Calu3 (cell line): ENCODE measurements at places on chromosomes 1 and 21.

DNA sequence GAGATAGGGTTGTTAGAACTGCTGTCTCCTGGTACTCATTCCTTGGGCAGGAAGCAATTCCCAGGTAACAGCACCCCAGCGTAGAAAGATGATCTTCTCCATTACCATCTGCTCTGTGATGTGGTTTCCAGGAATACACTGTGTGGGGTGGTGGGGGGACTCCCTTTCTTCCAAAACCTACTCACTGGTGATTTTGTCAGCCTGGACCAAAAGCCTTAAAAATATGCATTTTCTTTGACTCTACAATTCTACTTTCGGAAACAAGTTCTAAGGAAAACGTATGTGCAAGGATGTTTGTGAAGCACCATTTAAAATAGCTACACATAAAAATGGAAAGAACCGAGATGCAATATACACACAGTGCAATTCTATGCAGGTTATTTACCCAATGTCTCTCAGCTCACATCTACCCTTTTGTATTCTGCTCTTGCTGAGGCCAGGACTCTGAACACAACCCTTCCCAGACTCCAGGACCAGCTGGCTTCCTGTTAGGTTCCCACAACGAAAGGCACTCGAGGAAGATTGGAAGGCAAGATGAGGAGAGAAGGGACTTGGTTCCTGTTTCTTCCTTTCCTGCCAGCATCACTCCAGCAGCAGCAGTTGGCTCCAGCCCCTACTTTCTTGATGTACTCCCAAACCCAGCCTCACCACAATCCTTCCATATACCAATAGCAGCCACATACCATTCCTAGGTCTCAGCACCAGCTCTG, 33.0 kb upstream of the GJB5 start:
- DNase-seq: no peak

DNA sequence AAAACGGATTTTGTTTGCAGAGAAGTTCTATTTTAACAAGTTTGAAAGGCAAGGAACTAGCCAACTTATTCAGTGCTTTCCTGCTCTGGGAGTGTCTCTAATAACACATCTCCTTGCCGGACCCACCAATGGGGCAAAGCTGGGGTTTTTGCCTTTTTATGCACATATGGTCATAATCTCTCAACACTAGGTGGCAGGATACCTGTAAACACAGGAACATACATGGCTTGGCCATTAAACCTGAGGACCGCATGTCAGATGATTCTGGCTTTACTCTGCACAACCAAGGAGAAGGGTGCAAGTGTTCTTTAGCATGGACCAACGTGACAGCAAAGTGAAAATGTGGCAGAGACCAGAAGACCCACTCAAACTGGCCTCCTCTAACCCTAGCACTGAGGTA, 4.9 kb downstream of the TMEM9 start:
- DNase-seq: peak; percentile 43

DNA sequence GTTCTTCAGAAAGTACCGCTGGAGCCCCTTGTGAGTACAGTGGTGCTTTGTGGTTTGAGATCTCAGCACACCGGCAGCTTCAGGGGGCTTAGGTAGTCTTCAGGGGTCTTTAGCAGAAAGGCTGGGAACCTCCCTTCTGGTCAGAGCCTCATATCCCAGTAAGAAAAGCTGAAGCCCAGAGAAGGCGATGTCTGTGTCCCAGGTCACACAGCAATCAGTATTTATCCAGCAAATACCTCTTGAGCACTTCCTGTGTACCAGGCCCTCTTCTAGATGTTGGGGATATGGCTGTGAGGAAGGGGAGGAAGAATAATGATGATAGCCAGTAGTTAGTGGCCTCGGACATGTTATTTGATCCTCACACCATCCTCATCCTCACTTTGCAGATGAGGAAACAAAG, 14.3 kb downstream of the SERINC2 start:
- DNase-seq: no peak

GRCh38 chr21:42193131-42193671, 25.7 kb upstream of the ABCG1 start:
- DNase-seq: no peak

DNA sequence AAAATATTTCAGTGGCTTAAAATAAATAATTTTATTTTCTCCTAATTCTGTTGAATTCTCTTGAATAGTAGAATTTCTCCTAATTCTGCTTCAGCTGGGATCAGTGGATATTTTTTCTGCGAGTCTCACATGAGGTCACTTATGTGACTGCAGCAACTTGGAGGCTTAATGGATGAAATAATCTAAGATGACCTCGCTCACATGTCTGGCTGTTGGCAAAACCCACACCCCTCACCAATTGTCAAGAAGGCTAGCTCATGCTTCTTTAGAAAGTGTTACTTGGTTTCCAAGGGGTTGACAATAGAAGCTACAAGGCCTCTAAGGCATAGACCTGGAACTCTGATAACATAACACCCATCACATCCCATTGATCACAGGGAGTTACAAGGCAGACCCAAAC, 156.9 kb upstream of the DPYD start:
- no peak for DNase-seq

DNA sequence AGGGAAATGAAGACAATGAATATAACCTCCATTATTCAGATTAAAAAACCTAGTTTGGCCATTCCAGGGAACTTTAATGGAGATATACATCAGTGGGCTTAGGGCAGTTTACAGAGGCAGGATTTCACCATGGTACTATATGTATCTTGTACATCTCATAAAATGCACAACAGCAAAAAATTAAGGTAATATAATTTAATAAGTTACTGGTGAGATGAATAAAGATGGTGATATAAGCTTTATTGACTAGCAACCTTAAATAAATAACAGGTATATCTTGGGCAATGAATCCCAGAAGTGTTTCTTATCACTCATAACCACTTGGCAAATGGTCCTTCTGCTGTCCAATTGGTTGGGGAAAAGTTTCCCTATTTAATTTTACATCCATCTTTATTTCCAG, 29.0 kb downstream of the XCL1 start:
- DNase-seq: no peak

GRCh38 chr1:14946011-14946359, 207.6 kb upstream of the TMEM51 start:
- DNase-seq: no peak

- no peak for DNase-seq
Observed at GRCh38 chr1:66182551-66183178, 351.3 kb upstream of the SGIP1 start.

GRCh38 chr1:85062425-85063026, 14.2 kb upstream of the MCOLN3 start:
- no peak for DNase-seq

DNA sequence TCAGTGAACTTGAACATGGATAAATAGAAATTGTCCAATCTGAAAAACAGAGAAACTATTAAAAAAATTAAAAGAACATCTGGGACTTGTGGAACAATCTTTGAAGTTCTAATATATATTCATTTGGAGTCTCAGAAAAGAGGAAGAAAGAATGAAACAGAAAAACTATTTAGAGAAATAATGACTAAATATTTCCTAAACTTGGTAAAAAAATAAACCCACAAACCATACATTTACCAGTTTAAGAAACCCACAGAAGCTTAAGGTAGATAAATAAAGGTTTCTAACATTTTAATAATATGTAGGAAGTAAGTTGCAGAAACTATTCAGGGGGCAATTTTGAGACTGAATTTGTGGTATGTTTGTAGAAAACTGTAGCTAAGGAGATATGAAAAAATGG, 437.8 kb downstream of the PTBP2 start:
- no peak for DNase-seq

- no peak for DNase-seq
Observed at GRCh38 chr1:44846985-44847384, 3.9 kb upstream of the PTCH2 start.

GRCh38 chr1:162696286-162696862, 64.1 kb downstream of the DDR2 start:
- DNase-seq: peak; percentile 62

DNA sequence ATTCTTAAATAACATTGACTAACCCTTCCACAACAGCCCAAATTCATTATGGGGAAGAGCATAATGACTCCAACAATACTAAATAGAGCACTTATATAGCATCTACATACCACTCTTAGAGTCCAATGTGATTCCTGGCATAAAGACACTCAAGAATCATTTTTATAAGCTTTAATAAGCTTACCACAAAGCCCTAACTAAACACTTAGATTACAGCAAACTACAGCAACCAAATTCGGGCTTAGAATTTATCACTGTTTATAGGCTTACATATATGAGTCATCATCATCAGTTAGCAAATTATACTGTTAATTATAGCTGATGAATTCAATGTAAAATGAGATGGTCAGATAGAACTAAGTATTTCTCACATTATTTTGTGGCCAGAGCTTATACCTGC, 7.3 kb downstream of the SCYL3 start:
- no peak for DNase-seq

DNA sequence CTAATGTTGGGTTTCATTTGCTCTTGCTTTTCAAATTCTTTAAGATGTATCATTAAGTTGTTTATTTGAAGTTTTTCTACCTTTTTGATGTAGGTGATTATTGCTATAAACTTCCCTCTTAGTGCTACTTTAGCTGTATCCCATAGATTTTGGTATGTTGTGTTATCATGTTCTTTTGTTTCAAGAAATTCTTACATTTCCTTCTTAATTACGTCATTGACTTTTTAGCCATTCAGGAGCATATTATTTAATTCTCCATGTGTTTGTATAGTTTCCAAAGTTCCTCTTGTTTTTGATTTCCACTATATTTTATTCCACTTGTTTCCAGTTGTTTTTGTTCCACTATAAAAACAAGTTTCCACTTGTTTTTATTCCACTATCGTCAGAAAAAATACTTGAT, 15.0 kb downstream of the GPR88 start:
- DNase-seq: no peak

DNA sequence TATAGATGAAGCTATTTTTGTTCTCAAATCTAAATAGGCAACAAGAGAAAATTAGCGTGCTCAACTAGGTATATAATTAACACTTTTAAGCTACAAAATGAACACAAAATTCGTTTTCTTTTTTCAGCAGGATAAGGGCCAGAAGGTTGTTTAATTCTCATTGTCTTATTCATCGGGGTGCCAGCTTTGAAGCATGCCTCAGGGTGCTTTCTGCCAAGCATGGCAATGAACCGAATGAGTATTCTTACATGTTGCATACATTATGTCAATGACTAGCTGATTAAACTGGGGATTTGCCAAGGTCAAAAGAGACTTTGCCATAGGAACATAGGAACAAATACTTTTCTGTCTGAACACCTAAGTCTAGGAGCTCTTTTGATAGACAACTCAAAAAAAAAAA, 102.0 kb upstream of the MAP1LC3C start:
- no peak for DNase-seq

DNA sequence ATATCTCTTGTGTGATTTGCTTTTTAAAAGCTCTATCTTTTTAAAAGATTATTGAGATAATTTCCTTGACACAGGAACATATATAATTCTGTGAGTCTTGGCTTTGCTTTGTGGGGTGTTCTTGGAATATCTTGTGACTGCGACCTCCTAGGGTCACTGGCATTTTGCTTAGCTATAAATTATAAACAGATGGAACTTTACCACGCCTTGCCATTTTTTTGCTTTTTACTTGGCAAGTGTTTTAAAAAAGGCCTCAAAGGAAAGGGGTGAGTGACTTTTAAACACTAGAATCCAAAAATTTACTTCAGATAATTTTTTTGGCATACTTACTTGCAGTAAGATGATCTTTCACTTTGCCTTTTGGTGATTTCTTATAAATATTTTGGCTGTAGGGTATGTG, 43.6 kb downstream of the ALG6 start:
- no peak for DNase-seq

DNA sequence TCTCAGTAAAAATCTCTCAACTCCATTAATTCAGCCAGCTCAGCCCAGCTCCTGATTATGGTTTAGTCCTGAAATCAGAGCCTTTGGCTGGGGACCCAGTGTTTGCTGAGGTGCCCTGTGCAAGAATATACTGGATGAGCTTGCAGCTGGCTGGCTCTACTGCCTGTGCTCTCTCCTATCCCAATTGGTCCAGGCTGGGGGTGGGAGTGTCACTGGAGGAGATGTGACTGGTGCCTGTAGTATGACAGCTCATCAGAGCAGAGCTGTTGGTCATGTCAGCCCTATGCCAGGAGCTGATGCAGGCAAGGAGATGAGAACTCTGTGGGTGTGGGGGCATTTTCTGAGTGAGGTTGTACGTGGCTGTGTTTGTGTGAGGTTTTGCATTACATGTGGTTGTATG, 87.0 kb downstream of the TNR start:
- no peak for DNase-seq

DNA sequence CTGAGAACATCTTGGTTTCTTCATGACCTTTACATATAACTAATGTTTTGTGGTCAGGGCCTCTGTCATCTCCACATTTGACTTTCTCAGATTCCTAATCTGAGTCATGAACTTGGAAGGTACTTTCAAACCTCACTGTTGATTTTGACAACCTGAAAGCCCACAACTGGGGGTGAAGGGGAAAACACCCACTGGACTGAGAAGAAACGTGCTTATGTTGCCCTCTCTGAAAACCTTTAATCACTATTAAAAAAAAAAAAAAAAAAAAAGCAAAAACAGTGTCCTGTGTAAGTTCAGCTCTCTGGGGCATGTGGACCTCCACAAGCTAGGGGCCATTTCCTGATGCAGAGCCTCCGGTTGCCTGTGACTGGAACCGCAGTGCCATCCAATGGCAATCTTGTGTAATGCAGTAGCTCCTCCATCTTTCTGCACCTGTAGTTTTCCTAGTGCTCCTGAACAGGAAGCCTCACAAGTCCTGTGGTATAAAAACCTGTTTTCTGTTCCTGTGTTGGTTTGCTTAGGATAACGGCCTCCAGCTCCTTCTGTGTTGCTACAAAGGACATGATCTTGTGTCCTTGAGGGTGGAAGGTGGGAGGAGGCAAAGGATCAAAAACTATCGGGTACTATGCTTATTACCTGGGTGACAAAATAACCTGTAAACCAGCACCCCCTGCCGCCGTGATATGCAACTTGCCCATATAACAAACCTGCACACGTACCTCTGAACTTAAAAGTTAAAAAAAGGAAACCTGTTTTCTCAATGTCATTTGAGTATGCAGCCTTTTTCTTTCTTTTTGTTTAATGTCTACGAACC, 124.5 kb downstream of the ZNF648 start:
- DNase-seq: peak; percentile 73

- no peak for DNase-seq
Observed at GRCh38 chr1:9744106-9744799, 79.5 kb downstream of the CLSTN1 start.

DNA sequence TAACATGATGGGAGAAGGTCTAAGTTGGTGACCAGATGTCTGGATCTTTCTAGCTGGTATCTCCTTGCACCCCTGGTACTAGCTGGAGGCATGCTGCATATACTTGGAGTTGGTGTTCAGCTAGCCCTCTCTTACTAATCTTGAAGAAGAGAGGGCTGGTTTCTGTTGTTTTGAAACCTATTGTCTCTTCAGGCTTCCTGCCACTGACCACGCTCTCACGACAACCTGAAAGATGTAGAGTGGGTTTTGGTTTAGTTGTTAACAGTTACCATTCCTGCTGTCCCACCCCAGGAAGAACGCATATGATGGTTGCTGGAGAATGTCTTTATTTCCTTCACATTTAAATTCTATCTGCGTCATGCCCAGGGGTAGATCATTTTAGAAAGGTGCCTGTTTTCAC, 3.6 kb downstream of the MAN1C1 start:
- DNase-seq: no peak

- no peak for DNase-seq
Observed at GRCh38 chr1:13793088-13793730, 93.2 kb downstream of the PRDM2 start.

GRCh38 chr1:47388891-47389238, 27.2 kb upstream of the FOXE3 start:
- DNase-seq: peak; percentile 81

- DNase-seq: no peak
Observed at GRCh38 chr1:248814351-248814750, 11.4 kb downstream of the SH3BP5L start.

- no peak for DNase-seq
Observed at GRCh38 chr1:104636581-104636980, 886.9 kb downstream of the AMY1C start.
